Activated CD4-positive, alpha-beta T cell treated with anti-CD3 and anti-CD28 coated beads, Interleukin-2, amount 50 U/mL, for 16 hours (primary cell): ENCODE measurements at places on chromosomes 1 and 21.

GRCh38 chr1:112840631-112841624 lies 115.1 kb downstream of the SLC16A1 start:
- DNase-seq: peak; percentile 67

DNA sequence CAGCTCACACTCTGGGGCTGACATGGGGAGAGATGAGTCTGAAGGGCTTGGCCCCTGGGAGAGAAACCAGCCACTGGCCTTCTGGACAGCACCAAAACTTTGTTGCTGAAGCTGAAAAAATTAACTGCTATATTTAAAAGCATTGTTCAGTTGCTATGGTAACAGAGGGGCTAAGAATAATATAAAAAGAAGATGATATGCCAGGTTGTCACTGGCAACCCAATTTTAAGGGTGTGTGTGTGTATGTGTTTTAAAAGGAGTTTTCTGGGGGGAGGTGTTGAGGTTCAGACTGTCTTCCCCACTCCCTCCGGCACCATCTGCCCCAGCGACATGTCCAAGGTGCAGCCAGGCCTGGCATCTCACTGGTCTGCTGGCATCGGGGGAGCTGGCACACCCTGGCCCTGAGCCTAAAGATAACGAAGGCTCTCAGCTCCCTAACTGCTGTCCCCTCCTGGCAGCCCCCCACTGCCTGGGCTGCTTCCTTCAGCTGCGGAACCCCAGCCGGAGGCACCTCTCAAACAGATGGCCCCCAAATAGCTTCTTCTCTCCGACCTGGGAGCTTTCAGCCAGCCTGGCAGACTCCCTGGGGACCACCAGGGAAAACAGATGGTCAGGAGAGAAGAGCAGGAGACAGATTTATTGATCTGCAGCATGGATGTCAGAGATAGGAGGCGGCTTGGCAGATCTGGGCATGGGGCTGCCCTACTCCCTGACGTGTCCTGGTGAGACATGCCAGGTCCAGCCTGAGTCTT lies 203.9 kb downstream of the HIVEP3 start:
- DNase-seq: no peak

DNA sequence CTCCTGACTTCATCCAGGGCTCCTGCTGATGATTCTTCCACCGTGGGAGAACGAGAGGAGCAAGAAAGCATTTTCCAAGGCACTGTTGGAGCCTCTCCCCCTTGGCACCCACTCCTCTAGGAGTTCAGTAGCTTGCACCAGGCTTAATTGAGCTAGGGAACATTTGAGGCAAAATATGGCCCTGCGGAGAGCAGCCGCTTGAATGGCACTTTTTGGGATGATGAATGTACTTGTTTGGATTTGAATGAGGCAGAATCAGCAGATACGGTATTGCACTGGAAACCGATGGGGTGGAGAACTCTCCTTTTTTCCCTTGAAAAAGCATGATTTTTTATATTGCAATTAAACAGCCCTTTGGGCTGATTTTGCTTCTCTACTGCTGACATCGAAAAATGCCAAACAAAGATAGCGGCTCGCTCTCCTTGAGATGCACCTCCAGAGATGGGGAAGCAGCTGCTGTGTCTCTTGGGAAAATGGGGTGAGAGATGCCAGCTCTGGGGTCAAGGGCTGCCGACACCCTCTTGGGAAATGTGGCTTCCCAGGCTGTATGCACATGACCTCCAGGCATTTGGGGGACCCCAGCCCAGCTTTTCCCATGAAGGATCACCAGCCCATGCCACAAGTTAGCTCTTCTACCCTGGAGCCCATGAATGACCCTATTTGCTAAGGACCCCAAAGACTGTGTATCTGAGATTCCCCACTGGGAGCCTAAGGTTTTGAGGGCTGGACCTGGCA lies 55.4 kb upstream of the LRP8 start:
- no peak for DNase-seq

- DNase-seq: peak; percentile 20
These were observed 2.5 kb downstream of the SHISAL2A start for GRCh38 chr1:52635321-52636089.

GRCh38 chr1:65026235-65026634 lies 59.9 kb upstream of the JAK1 start:
- DNase-seq: no peak

GRCh38 chr1:69697340-69697739 lies 129.6 kb downstream of the LRRC7 start:
- no peak for DNase-seq

DNA sequence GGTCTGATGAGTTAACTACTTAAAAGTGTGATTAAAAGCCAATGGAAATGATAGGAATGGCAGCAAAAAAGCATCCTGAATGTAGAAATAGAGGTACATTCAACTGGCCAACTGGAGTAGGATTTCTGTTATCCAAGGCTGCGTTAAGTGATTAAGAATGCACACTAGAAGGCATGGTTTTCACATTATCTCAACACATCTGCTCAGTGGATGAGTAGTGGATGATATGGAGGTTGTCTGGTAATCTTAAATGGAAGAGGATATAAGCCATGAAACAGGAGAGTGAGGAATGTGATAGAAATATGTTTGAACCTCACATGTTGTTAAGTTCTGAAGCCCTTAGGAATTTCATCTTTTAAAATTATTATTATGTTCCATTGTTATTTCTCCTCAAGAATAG lies 839.9 kb downstream of the USP25 start:
- no peak for DNase-seq

DNA sequence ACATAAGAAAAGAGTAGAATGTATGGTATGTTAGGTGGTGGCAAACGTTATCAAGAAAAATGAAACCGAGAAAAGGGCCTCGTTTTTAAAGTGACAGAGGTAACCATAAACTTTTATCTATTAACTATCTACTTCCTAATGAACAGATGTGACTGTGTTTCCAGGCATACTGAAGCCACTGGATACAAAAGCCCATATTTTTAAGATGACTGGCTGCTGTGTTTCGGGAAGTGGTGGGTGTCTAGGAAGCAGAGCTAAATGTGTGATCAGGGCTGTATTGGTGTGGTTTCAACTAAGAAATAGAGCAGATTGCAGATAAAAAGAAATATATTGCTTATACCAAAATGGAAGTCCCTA lies 71.8 kb downstream of the CHRM3 start:
- no peak for DNase-seq

- DNase-seq: no peak
These were observed 61.0 kb downstream of the TOR3A start for GRCh38 chr1:179142889-179143299.

DNA sequence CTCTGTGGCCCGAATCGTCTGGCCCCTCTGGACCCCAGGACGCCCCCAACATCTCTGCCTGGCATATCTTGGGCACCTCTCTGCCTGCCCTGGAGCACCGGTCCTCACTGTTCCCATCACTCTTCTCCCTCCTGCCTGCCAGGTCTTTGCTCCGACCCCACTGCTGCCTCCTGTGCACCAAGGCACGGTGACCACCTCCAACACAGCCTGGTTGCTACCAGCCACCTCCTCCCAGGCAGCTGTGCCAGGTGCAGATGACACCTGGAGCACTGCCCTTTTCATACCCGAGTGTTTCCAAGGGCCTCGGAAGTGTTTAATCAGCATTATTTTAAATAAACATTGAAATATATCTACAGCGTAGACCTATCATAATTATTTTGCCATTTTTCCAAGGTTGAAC lies 31.3 kb downstream of the PKNOX1 start:
- no peak for DNase-seq

DNA sequence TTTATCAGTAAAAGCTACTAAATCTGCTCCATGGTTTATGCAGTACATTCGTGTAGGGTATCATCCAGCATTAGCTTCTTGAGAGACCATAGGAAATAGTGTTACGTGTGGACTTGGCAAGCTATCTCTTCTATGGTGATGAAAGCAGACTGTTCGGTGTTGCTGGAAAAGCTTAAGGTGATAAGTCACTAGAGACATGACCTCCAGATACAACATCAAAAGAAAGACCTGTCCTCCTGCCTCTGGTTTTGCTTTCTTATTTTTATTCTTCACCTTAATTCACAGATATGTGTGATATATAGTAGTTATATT lies 53.5 kb upstream of the S1PR1 start:
- no peak for DNase-seq

- DNase-seq: no peak
These were observed 7.0 kb downstream of the GPR37L1 start for GRCh38 chr1:202129453-202130296.

DNA sequence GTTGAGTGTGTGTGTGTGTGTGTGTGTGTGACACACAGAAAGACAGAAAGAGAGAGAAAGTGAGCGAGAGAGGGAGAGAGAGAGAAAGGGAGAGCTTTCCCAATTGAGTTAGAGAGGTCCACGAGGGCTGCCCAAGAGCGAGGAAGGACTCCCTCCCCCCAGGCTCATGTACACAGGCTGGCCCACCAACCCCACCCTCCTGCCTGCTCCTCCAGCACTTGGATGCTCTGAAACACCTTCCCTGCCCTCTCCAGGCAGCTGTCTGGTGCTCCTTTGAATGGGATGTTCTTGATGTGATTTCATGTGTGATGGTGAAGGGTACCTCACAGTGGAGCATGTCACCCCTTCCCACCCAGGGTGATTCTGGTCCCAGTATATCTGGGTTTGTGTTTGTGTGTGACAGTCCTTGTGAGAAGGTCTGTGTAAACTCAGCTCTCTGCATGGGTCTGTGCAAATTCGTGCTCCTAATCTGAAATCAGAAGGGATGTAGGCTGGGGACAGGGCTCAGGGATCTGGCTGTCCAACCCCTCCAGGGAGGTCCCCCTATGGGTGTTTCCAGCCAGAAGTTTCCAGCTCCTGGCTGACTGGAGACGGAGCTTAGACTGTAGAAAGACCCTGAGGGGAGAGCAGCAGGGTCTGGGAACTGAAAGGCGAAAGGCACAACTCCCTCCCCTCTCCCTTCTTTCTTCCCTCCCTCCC lies 6.8 kb upstream of the PEAR1 start:
- no peak for DNase-seq

- DNase-seq: no peak
These were observed 51.4 kb downstream of the ZBTB18 start for GRCh38 chr1:244102468-244102867.

DNA sequence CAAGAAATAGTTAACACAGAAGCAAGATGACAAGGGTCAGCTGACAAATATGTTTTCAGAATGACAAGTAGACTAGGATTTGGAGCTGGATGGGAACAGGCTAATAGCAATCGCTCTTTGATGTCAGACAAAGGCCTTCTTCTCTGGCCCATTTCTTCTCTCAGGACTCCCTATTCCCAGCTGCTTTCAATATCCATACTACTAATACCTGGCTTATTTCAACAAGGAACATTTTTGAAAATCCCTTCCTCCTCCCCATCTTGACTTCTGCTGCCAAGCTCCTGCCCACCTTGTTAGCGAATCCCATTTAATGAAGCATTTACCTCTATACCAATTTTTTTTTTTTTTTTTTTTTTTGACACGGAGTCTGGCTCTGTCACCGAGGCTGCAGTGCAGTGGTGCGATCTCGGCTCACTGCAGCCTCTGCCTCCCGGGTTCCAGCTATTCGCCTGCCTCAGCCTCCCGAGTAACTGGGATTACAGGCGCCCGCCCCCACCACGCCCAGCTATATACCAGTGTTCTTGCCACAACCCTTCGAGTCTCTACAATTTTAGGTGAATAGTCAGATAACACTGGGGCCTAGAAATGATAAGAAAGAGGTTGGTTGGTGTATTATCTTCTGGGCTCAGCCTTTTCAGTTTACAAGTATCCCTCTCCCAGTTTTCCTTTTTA lies 68.4 kb downstream of the MACF1 start:
- no peak for DNase-seq

DNA sequence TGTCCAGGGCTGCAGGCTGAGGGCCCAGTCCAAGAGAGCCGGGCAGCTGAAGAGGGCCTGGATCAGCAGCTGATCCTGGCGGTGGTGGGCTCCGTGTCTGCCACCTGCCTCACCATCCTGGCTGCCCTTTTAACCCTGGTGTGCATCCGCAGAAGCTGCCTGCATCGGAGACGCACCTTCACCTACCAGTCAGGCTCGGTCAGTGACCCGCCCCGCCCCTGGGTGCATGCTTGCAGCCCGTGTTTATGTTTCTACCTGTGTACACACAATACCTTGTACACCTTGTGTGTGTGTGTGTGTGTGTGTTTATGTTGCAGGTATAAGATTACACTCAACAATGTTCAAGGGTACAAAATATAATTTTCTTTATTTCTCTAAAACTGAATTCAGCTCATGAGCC lies 13.0 kb downstream of the TIE1 start:
- DNase-seq: no peak

- DNase-seq: no peak
These were observed 78.6 kb downstream of the COLGALT2 start for GRCh38 chr1:183958958-183959357.

DNA sequence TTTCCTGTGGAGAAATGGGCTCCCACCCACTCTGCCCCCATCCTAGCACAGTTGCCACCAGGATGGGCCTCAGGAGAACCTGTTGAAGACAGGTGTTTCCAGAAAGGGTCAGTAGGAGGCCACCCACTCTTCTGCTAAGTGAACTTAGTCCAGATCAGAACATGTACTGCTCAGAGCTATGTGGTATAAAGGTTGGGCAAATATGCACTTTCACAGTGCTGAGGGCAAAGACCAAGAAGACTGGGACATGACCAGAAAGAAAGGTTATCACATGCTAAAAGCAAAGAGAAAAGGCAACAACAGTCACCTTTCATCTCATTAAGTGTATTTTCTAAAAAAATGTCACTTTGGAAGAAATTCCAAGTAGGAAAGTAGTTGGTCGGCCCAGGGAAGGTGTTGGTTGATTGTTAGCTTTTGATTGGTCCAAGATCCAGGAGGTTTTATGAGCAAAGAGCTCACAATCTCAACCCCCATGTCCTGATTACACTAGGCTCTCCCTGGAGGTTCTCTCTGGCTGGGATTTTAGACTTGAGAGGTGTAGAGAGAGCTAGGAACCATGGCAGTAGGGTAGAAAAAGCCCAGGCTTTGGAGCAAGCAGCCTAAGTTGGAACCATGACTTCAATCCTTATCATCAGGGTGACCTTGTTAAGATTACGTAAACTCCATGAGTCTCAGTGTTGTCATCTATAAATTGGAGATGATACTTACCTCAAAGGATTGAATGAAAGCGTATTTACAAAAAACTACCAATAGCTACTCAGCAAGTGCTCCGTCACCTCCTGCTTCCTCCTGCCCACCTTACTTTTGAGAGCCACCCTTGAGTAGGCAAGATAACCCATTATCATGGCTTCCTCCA lies 102.6 kb downstream of the GLUL start:
- DNase-seq: no peak

- DNase-seq: no peak
These were observed 359.2 kb downstream of the RRAGC start for GRCh38 chr1:38500352-38500751.

- no peak for DNase-seq
These were observed 461.5 kb upstream of the PROX1 start for GRCh38 chr1:213526306-213526705.

GRCh38 chr1:186210258-186210657 lies 164.8 kb downstream of the TPR start:
- DNase-seq: no peak
